ENCODE measurements at places on chromosomes 16 and 17. TPM values are rescaled to one million over a fixed set of nuclear protein-coding genes. Genes with fewer than 3 reads are reported as not detected.

APOH gene
- total RNA-seq: not detected

UMOD gene
- 65.7 TPM for total RNA-seq

CLDN9 gene
- 0.60 TPM for total RNA-seq

BLMH gene
- 32.5 TPM for total RNA-seq

CSH2 gene
- not detected for total RNA-seq

CCL16 gene
- total RNA-seq: 0.79 TPM

ANKS3 gene
- 27.6 TPM for total RNA-seq

CIITA gene
- total RNA-seq: 50.5 TPM

PTRH2 gene
- 17.3 TPM for total RNA-seq
